Type B pancreatic cell (in vitro differentiated cells): ENCODE measurements at places on chromosomes 5 and 9. TPM values are rescaled to one million over a fixed set of nuclear protein-coding genes. Genes with fewer than 3 reads are reported as not detected.

GRCh38 chr5:167205881-167206280 lies 1085.6 kb upstream of the WWC1 start:
- no peak for DNase-seq
- H3K4me1 ChIP-seq: no peaks in the 10 kb centered on the region
- no peaks in the 10 kb centered on the region for H3K36me3 ChIP-seq
- no peak overlapping the region for H3K27ac ChIP-seq
- H3K27me3 ChIP-seq: no peaks in the 10 kb centered on the region

The PCDHGA11 gene
- 2.6 TPM in 2 replicates for total RNA-seq

DNA sequence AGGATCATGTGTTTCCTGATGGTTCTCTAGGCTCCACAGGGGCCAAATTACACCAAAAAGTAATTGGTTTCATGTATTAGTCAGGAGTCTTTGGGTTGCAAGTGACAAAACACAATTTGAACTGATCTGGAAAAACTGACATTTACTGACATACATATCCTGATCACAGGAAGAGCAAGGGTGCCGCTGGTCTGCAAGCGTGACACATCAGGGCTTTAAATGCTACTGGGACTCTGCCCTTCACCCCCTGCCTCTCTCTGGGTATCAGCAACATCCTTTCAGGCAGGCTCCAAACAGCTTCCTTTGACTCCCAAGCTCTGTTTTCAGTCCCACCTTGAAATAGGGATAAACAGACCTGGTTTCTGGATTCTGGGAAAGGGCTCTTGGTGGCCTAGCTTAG lies 197.5 kb downstream of the PALM2AKAP2 start:
- H3K36me3 ChIP-seq: peaks cover 3% of the 10 kb centered on the region
- H3K27me3 ChIP-seq: no peaks in the 10 kb centered on the region
- H3K4me3 ChIP-seq: no peak overlapping the region
- no peak overlapping the region for H3K27ac ChIP-seq
- DNase-seq: no peak

The CDKN2B gene
- 18.4 and 64.0 TPM in 2 replicates for total RNA-seq

DNA sequence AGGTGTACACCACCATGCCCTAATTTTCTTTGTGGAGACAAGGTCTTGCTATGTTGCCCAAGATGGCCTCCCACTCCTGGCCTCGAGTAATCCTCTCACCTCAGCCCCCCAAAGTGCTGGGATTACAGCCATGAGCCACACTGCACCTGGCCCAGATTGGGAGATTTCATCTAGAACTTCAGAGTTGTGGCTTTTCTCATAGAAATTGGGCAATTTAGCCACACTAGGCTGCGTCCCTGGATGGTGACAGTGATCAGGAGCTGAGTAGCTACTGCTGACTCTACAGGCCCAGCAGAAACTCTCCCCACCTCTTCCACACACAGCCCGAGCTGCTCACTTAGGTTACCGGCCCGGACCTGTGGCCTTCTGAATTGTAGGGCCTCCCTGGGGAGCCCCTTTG lies 7.7 kb downstream of the PFN3 start:
- H3K4me3 ChIP-seq: no peak overlapping the region
- peaks cover 9% of the 10 kb centered on the region for H3K27me3 ChIP-seq
- H3K4me1 ChIP-seq: peaks cover 21% of the 10 kb centered on the region
- H3K36me3 ChIP-seq: no peaks in the 10 kb centered on the region
- no peak overlapping the region for H3K27ac ChIP-seq

DNA sequence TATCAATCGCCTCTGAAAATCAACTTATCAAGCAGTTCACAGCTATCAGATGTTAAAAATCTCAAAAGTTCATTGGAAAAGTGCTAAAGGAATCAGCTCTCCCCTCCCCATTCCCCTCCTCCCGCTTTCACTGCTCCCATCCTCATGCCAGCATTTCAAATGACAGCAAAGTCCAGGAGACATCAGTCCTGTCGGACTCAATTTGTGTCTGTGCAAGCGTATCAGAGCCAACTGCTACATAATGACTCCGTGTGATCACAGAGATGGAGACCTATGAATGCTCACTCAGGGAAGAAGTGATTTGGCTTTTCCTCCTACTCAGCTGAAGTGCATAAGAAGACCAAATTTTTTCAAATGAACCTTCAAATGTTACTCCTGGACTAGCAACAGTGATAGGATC lies 937.2 kb upstream of the DMAC1 start:
- no peak overlapping the region for H3K27ac ChIP-seq
- H3K36me3 ChIP-seq: peaks cover 5% of the 10 kb centered on the region
- H3K4me3 ChIP-seq: no peak overlapping the region
- no peak for DNase-seq
- H3K27me3 ChIP-seq: no peaks in the 10 kb centered on the region
- peaks cover 32% of the 10 kb centered on the region for H3K4me1 ChIP-seq

GRCh38 chr5:27590503-27590902 lies 552.1 kb upstream of the CDH9 start:
- H3K4me1 ChIP-seq: no peaks in the 10 kb centered on the region
- H3K27me3 ChIP-seq: no peaks in the 10 kb centered on the region
- no peaks in the 10 kb centered on the region for H3K36me3 ChIP-seq
- H3K27ac ChIP-seq: no peak overlapping the region
- H3K4me3 ChIP-seq: no peak overlapping the region
- no peak for DNase-seq

DNA sequence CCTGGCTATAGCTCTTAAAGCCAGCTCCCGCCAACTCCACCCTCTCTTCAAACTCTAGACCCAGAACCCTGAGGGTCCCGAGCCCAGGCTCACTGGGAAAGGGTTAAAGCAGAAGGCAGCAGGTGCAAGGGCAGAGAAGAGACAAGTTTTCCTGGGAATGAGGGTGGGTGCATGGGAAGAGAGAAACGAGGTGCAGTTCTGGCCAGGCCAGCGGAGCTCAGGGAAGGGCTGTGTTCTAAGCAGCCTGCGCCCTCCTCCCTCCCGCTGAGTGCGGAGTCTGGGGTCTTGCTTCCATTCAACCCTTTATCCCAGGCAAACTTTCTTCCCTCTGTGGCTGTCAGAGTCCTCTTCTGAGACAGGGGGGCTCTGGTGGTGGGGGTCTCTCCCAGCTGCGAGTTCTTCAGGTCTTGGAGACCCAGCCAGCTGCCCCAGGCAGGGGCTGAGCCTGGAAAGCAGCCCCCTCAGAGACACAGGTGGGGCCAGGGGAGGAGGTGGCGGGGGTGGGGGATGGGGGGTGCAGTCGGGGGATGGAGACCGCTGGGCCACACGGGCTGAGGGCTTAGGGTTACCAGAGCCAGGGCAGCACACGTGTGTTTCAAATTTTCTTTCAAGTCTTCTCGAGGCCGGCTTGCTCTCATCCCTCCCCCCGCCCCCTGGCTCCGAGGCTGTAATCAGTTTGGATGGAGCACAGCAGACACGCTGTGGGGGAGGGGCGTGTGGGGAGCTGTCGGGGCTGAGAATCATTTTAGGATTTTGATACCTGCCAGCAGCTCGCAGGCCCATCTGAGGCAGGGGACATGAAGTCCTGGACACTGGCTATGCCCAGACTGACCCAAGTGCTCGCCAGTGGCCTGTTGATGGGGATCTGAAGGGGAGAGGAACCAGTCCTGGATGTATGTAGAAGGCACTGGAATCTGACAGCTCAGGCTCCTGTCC lies 169.6 kb upstream of the SMIM23 start:
- peak overlapping the region; percentile 64 for H3K27ac ChIP-seq
- peaks cover 35% of the 10 kb centered on the region for H3K27me3 ChIP-seq

DNA sequence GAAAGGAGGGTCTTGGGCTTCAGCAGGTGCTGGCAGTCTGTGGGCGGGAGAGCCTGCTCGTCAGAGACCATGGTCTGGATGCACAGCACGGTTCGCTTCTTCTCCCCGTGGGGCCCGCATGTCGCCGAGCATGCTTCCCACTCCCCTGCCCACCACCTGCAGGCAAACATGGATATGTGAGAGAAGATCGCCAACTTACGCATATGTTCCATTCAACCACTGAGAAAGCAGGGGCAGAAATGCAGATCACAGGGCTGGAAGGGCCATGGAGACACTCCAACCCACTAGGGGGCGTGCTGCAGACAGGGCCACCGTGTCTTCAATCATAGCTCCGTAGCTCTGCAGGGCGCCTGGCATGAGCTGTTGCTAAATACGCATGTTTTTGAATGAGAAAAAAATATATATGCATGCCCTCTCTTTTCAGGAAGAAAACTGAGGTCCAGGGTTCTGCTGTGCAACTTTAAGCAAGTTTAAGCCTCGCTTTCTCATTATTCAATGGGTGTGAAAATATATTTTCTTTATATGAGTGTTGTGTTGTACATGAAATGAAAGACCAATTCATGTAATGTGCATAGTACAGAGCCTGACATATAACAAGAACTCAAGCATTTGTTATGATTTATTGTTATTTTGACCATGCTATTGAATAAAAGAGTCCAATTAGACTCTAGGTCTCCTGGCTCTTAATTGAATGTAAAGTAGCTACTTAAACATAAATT lies 148.0 kb downstream of the TARS1 start:
- peaks cover 5% of the 10 kb centered on the region for H3K4me1 ChIP-seq
- H3K27me3 ChIP-seq: no peaks in the 10 kb centered on the region
- DNase-seq: no peak
- peaks cover 15% of the 10 kb centered on the region for H3K36me3 ChIP-seq
- no peak overlapping the region for H3K27ac ChIP-seq

The NR2F1 gene
- 6.6 and 126 TPM in 2 replicates for total RNA-seq

DNA sequence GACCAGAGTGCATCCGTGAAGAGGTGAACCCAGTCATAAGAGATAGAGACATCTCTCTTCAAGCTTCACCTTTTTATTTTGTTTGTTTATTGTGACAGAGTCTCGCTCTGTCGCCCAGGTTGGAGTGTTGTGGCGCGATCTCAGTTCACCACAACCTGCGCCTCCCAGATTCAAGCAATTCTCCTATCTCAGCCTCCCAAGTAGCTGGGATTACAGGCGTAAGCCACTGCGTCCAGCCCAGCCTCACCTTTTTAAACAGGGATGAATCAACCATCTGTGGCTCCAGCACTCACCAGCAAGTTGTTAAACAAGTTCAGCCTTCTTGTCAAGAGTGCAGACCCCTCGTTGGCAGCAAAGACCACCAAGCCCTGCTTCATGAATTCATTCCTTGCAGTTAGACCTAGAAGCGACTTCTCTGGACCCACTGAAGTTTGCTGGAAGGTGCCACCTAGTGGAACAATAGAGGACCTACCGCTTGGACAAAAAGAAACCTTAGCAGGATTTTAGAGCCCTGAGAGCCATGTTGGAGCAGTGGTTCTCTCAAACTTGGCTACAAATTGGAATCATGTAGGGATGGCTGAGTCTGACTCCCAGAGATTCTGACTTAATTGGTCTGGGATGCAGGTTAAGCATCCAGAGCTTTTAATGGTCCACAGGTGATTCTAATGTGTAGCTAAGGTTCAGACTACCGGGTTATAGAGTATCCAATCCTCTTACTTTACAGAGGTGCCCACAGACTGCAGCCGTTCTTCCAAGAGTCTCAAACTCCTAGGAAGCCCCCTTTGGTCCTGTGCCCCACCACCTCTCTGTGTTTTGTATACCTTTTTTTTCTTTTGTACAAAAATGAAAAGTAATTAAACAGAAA lies 10.5 kb upstream of the GALNT10 start:
- no peak for DNase-seq
- peaks cover 67% of the 10 kb centered on the region for H3K27me3 ChIP-seq
- H3K36me3 ChIP-seq: no peaks in the 10 kb centered on the region

- no peaks in the 10 kb centered on the region for H3K4me1 ChIP-seq
- H3K27ac ChIP-seq: no peak overlapping the region
- H3K36me3 ChIP-seq: no peaks in the 10 kb centered on the region
- no peak overlapping the region for H3K4me3 ChIP-seq
- DNase-seq: no peak
Observed at GRCh38 chr5:53170746-53171349, 61.3 kb upstream of the MOCS2 start.

The PANK3 gene
- total RNA-seq: 82.6 and 91.8 TPM in 2 replicates

GRCh38 chr9:93081931-93082330 lies 14.1 kb upstream of the CARD19 start:
- H3K36me3 ChIP-seq: no peaks in the 10 kb centered on the region
- no peaks in the 10 kb centered on the region for H3K27me3 ChIP-seq
- no peak overlapping the region for H3K4me3 ChIP-seq
- peaks cover 9% of the 10 kb centered on the region for H3K4me1 ChIP-seq

- no peak overlapping the region for H3K27ac ChIP-seq
- H3K4me3 ChIP-seq: no peak overlapping the region
- no peaks in the 10 kb centered on the region for H3K4me1 ChIP-seq
- no peaks in the 10 kb centered on the region for H3K27me3 ChIP-seq
- H3K36me3 ChIP-seq: peaks cover 15% of the 10 kb centered on the region
- no peak for DNase-seq
Observed at GRCh38 chr9:92617195-92617813, 52.6 kb downstream of the IPPK start.

- H3K27me3 ChIP-seq: peaks cover 1% of the 10 kb centered on the region
- no peak overlapping the region for H3K27ac ChIP-seq
- DNase-seq: no peak
Observed at GRCh38 chr9:108094676-108094993, 605.1 kb upstream of the KLF4 start.

GRCh38 chr5:33316773-33317172 lies 124.0 kb upstream of the TARS1 start:
- H3K36me3 ChIP-seq: no peaks in the 10 kb centered on the region
- DNase-seq: no peak
- H3K27ac ChIP-seq: no peak overlapping the region
- H3K4me3 ChIP-seq: no peak overlapping the region
- H3K27me3 ChIP-seq: no peaks in the 10 kb centered on the region
